Ovary (tissue), 10 donors: ENCODE measurements at places on chromosomes 5 and 9.

- no peak for DNase-seq
Measured at GRCh38 chr5:4395752-4396151, 744.4 kb upstream of the ADAMTS16 start.

- no peak for DNase-seq
Measured at GRCh38 chr9:18459962-18460584, 13.9 kb upstream of the ADAMTSL1 start.

DNA sequence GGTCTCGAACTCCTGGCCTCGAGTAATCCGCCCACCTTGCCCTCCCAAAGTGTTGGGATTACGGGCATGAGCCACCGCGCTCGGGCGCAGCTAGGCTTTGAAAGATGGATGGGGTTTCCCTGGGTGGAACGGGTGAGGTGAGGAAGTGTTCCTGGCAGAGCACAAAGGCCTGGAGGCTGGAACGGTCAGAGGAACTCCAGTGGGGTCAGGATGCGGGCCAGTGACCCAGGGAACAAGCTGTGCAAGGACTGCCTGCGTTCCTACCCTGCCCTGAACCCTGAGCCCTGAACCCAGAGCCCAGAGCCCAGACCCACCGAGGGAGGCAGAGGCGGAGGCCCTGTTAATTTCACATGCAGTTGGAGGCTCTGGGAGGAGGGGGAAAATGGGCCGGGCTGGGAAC is 23.4 kb downstream of the NCS1 start:
- DNase-seq = no peak

GRCh38 chr5:10667431-10668057 is 93.5 kb downstream of the DAP start:
- no peak for DNase-seq

DNA sequence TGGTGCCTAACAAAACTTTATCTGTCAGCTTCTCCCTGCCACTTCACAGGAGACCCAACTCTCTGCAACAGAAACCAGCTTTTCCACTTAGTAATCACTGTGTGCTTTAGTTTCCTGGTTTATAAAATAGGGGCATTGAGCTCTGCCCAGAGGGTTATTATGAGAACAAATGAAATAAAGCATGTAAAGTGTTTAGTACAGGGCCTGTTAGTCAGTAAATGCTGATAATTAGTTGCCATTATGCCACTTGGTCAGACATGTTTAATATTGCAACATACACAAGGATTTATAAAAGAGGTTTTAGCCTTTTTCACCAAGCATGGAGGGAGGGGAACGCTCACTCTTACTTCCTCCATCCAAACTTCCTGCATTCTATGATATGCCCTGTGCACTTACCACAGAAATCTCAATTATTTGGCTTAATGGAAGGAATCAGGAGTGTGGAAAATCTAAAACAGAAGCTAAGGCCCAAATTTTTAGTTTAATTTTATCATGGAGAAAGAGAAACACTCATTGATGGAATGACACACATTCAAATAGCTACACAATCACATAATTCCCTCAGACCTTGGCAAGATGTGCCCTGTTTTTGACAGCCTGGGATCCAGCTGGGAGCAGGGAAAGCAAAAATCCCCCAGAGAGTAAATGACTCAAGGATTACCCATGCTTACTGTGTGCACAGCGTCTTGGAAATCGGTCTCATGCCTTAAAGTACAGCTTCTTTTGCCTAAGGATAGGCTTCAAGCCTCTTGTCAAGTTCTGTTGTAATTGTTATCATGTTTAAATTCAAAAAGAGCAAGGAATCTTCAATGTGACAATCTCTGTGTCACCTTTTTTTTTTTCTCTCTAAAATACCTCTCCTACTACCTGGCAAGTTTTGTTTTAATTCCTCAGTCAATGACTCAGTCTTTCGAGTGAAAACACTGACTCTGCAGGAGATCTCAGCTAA is 34.0 kb downstream of the ZNF474 start:
- DNase-seq = no peak

GRCh38 chr5:135501965-135502364 is 33.8 kb downstream of the NEUROG1 start:
- no peak for DNase-seq

DNA sequence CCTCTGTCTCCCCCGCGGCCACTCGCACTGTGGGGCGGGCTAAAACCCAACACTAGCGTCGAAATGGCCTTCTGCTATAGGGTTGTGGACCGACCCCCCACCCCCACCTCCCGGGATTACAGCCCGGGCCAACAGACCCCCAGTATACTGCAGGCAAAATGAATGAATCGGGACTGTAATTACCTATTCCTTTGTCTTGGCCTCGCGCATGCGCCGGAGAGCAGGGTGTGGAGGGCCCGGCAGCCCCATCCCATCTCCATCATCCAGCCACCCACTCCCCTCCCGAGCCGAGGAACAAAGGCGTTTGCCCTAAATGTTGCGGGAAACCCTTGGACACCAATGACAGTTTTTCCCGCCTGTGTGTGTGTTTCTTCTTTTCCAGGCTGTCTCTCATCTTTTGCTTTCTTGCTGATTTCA is 1.6 kb downstream of the BASP1 start:
- DNase-seq = peak; percentile 35

GRCh38 chr9:88692827-88693226 is 157.8 kb downstream of the NXNL2 start:
- DNase-seq = no peak

DNA sequence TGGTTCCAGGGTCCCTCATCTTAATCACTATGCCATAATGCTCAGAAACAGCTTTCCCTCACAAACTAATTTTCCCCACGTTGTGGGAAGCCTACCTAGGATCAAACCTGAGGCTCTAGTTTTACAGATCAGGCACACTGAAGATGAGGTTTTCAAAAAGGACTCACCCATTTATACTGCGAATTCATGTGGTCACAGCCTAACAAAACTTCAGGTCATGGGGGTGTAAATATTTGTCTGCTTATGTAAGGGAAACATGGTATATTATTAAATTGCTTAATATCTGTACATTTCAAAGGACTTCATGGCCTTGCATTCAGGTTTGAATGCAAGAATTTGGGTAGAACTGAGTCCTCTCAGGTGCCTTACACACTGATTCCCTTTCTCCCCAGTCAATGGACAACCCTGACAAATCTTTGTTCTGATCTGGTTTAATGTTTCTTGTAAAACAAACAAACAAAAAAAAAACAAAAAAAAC is 12.1 kb downstream of the ZFAND5 start:
- DNase-seq = no peak

GRCh38 chr9:132826621-132827365 is 51.3 kb downstream of the AK8 start:
- no peak for DNase-seq

DNA sequence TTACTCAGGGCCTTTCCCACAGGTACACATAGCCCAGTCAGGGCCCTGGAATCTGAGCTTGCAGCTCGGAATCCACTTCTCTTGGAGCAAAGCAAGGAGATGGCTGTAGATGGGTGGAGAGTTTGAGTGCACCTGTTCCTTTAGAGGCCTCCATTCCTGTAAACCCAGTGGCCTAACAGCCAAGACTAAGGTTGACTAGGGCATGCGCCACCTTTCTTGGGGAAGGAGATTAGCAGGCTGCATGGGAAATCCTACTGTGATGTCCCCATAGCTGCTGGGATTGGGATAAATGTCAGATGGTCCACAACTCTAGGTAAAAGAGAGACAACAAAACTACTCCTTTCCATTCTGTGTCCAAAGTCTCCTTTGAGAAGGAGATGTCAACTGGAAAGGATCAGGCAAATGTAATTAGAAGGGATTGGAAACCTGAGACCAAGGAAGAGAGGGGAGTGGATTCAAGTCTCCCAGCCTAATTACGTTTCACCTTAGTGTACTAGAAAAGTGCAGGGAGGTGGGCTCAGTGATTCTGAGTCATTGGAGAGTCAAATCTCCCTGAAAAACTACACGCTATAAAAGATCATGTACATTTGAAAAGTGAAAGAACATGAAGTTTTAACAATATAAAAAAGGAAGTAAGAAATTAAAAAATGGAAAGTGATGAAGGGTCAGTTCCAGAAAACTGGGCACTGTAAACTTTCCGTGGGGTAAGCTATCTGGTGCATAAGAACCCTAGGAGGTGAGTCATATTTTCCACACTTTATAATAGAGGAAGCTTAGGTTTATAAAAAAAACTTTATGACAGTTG is 104.2 kb downstream of the SEC61B start:
- no peak for DNase-seq

GRCh38 chr9:110260911-110261310 is 4.6 kb upstream of the TXN start:
- DNase-seq = no peak

DNA sequence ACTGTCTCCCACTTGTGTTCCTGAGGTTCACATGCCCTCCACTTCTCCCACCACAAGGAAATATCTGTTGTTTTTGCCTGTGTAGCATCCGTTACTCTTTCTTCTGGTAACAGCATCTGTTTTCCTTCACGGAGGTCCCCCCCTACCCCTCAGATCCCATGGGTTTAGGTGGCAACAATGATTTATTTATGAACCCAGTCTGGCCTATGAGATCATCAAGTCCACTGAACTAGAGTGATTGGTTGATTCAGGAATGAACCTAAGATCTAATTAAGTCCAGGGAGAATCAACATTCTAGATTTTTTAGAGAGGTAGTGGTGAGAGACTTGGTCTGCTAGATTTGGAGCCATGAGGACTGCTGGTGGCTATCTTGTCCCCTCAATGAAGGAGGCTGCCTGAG is 166.8 kb downstream of the NR3C1 start:
- no peak for DNase-seq

DNA sequence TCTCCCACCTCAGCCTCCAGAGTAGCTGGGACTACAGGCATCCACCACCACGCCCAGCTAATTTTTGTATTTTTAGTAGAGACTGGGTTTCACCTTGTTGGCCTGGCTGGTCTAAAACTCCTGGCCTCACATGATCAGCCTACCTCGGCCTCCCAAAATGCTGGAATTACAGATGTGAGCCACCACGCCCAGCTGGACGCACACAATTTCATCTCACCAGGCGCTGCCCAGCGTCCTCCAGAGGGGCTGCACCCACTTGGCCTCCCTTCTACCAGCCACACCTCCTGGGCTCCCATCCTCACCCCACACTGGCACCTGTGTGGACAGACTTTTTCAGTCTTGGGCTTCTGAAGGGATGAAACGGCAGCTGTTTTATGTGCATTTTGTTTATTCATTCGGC is 3.8 kb upstream of the EXOC3 start:
- no peak for DNase-seq

DNA sequence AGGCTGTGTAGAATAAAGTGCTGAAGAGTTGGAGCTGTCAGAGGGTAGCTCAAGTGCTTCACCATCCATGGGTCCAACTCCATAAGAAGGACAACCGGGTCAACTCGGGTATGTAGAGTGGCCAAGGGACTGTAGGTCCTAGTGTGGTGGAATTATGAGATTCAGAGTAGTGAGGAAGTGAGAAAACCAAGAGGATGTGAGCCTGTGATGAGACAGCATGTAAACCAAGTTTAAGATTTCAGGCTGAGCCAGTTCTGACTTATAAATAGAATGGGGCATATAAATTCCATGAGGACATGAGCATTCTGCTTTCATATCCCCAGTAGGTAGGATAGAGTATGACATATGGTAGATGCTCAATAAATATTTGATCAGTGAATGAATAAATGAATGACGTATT is 96.3 kb downstream of the CFAP95 start:
- no peak for DNase-seq

GRCh38 chr5:139709582-139710318 is 61.6 kb downstream of the CXXC5 start:
- DNase-seq = peak; percentile 52

DNA sequence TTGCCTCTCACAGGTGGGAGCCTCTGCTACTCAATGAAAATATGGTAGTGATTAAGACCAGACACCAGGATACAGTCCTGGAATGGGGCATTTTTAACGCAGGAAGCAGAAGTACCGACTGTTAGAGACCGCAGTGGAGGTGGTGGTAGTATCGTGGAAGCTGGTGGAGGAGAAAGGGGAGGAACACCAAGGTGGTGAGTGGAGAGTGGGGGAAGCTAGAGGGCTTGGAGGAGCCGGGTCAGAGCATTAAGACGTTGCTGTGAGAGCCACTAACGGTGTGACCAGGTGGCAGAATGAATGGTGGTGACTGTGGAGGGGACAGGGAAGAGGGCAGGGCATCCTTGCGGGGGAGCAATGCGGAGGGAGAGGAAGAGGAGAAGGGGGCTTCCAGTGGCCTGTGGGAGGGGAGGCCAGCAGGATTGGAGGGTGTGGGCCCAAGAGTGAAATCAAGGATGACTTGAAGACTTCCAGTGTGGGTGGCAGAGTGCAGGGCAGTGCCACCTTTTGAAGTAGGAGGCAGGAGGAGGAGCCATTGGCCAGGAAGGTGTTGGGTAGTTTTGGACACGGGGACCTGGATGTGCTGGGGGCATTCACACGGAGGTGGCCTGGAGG is 1.6 kb upstream of the UBAC1 start:
- DNase-seq = no peak

- DNase-seq = no peak
Measured at GRCh38 chr5:96094904-96095303, 133.3 kb upstream of the ELL2 start.

GRCh38 chr9:104682642-104683041 is 11.7 kb upstream of the OR13D1 start:
- no peak for DNase-seq

DNA sequence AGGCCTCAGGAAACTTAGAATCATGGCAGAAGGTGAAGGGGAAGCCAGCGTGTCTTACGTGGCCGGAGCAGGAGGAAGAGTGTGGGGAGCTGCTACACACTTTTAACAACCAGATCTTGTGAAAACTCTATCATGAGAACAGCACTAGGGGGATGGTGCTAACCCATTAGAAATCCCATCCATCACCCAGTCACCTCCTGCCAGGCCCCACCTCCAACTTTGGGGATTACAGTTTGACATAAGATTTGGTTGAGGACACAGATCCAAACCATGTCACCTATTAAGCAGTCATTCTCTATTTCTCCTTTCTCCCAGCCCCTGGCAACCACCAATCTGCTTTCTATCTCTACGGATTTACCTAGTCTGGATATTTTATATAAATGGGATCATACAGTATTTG is 26.9 kb downstream of the PBX3 start:
- DNase-seq = no peak

DNA sequence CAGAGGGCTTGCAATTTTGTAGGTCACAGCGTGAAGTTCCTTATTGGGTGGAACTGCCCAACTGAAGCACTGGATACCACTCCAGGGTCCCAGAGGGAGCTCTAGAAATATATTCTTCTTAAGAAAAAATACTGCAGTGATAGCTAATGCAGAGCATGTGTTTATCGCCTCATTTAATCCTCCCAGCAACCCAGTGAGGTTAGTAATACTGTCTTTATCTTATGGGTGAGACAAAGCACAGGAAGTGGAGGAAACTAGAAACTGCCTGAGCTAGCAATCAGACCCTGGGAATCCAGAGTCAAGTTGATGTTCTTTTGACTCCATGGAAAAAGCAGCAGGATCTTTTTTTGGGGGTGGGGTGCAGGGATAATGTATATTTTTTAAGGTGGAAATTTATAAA is 153.3 kb downstream of the PJA2 start:
- no peak for DNase-seq
